ENCODE measurements at places on chromosomes 1 and 21. TPM values are rescaled to one million over a fixed set of nuclear protein-coding genes. Genes with fewer than 3 reads are reported as not detected.

Gene TNFRSF18
- total RNA-seq: 1.9 TPM

DNA sequence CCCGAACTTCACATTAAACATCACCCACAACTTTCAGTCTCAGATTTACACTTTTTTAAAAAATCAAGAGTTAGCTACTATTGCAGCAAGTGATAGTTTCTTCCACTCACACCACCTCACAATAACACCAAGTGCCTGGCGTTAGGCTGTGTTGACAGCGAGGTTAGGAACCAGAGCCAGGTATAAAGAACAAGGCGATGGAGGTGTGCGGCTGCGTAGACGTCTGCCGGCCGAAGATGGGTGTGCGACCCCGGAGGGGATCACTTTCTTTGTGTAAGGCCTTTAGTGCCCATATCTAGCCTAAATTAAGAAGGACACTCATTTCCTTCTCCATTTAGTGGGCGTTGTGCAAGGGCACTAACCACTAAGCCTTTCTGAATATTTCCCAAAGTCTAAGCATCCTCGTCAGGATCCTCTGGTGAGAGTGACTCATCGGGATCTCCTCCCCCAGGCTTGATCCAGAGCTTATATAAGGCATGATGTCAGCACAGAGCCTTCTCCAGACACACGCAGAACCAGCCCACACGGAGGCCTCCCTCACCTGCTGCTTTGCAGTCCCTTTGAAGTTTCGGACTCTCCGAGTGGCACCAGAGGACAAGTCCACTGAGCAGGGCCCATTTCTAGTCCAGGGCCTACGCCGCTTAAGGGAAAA lies 11.8 kb downstream of the NHLH2 start:
- H3K4me3 ChIP-seq: peak overlapping the region; percentile 60
- H3K4me1 ChIP-seq: no peaks in the 10 kb centered on the region
- no peak for DNase-seq
- H3K36me3 ChIP-seq: no peaks in the 10 kb centered on the region
- H3K27ac ChIP-seq: no peak overlapping the region
- H3K27me3 ChIP-seq: no peaks in the 10 kb centered on the region

GRCh38 chr1:91853397-91853796 lies 32.6 kb downstream of the TGFBR3 start:
- no peaks in the 10 kb centered on the region for H3K4me1 ChIP-seq
- no peaks in the 10 kb centered on the region for H3K36me3 ChIP-seq
- no peak overlapping the region for H3K27ac ChIP-seq
- DNase-seq: no peak
- H3K4me3 ChIP-seq: no peak overlapping the region
- no peaks in the 10 kb centered on the region for H3K27me3 ChIP-seq

DNA sequence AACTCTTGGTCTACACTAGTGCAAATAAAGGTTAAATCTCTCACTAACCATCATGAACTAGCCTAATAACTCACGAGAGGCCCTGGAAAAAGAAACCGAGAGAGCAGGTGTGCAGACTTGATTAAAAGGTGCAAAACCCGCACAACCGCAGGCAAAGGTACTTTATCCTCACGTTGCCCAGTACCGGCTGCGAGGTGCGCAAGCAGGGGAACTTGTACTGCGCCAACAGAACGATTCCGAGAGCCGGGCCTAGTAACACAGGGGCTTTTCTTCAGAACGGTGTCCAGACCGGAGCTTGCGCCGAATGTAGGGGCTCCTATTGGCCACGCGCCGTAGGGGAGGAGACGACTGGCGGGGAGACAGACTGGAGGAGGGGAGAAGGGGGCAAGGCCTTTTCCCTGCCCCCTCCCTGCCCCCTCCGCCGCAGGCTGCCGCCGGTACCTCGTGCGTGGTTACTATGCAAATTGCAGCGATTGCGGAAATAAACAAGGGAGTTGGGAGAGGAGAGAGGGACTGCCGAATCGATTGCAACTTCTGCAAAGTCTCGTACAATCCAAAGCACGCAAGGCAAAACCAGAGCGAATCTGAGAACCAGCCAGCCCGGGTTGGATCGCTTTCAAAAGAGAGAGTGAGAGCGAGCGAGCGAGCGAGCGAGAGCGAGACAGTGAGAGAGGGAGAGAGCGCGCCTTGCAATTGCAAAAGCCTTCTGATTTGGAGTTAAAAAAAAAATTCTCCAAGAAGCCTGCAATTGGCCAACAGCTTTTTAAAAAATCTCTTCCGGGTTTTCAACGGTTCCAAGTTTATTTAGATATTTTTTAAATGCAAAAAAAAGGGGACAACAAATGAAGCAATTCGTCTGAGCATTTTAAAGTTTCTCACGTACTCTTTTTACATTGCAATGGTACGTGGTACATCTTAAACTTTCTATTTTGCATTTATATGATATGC lies 5.4 kb upstream of the NFIA start:
- H3K4me1 ChIP-seq: peaks cover 12% of the 10 kb centered on the region
- H3K27me3 ChIP-seq: peaks cover 21% of the 10 kb centered on the region
- H3K27ac ChIP-seq: peak overlapping the region; percentile 33
- H3K36me3 ChIP-seq: no peaks in the 10 kb centered on the region

DNA sequence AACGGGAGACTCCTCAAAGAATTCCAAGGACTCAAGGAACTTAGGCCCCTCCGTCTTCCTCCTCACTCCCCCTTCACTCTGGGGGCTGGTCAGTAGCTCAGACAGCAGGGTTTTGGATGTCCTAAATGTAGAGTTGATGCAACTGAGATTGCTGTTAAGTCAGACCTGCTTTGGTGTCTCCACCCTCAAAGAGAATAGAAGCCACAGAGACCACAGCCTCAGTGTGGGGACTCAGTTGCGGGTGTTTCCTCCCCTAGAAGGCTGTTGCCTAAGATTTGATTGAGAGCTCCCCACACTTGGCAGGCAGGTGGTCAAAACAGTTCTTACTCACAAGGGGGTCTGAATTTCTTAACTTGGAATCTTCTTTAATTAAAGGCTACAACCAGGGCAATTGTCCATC lies 7.6 kb downstream of the MAN1C1 start:
- H3K27me3 ChIP-seq: no peaks in the 10 kb centered on the region
- no peak overlapping the region for H3K4me3 ChIP-seq
- no peak for DNase-seq
- no peak overlapping the region for H3K27ac ChIP-seq
- no peaks in the 10 kb centered on the region for H3K36me3 ChIP-seq
- no peaks in the 10 kb centered on the region for H3K4me1 ChIP-seq
